GM20000 (cell line): ENCODE measurements at places on chromosomes 12 and 14.

- no peak for DNase-seq
Observed at GRCh38 chr12:29726741-29727348, 56.9 kb downstream of the TMTC1 start.

DNA sequence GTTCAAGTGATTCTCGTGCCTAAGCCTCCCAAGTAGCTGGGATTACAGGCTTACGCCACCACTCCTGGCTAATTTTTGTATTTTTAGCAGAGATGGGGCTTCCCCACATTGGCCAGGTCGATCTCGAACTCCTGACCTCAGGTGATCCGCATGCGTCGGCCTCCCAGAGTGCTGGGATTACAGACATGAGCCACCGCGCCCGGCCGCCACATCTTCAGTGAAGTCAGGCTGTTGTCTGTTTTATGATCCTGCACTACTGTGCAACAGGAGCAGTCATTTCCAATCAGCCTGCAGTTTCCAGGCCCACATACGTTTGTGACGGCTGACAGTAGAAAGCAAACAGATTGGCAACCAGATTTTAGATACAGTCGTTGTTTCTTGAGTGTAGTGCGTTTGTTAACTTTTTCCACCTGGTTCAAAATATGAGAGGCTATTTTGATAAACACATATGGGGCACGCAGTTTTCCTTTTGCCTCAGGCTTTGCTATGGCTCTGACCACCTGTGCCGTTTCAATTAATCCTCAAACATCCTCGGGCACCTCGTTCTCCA, 74.8 kb downstream of the LGMN start:
- DNase-seq, result no peak

DNA sequence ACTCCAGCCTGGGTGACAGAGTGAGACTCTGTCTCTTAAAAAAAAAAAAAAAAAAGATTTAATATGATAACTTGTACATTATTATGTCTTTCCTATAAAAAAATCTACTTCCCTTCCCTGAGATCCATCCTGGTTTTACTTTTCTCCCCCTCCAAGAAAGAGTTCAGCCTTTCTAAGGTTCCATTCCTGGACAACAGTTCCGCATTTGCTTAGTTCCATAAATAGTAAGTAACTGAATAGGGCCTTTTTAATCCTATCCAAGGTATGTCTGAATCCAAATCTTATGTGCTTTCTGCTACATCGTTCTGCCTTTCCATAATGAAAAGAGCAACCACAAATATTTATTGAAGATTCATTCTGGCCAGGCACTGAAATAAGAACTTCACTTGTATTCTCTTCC, 187.8 kb downstream of the DACT1 start:
- DNase-seq, result no peak

DNA sequence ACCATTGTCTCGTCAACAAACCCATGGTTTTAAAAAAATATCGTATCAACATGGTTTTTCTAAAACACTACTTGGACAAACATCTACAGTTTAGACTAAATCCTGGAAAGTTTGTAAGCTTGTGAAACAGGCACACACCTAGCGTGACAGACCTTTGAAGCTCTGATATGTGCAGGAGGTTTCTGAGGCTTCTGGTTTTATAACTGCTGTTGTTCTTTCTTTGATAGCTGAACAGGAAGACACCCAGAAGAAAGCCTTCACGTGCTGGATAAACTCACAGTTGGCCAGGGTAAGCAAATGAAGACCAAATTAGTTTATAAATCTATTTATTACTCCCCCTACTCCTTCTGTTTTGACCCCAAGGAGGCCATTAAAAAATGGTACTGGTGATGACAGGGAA, 87.6 kb downstream of the SYNE2 start:
- DNase-seq, result no peak

DNA sequence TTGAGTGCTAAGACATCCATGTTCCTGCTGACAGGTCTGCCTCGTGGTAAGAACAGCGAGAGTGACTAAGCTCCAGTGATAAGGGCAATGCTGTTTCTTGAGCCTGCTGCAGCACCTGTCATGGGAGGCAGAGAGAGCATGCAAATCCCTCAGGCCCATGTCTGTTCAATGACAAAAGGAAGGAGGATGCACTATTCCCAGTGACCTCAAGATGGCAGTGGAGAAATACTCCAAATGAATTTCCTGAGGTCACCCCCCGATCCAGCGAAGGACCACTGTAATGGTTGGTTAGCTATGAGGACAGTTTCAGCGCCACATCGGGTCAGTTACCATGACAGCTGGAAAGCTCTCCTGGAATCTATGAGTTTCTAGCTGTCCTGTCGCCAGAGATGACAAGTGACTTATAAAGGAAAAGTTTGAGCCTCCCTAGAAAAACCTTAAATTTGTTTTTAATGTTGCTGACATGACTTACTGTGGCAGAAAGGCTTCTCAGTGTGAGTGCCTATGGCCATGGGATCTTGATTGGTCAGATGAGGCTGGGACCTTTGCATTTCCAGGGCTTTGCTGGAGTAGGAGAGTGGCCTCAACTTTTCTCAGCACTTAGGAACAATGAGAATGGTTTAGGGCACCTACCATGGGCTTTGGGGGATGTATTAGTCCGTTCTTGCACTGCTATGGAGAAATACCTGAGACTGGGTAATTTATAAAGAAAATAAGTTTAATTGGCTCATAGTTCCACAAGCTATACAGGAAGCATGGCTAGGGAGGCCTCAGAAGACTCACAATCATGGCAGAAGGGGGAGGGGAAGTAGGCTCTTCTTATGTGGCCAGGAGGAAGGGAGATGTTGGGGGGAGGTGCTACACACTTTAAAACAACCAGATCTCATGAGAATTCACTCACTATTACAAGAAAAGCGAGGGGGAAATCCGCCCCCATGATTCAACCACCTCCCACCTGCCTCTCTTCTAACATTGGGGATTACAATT, 88.0 kb upstream of the TMEM260 start:
- peak; percentile 39 for DNase-seq

GRCh38 chr12:47862881-47863280, 41.9 kb downstream of the VDR start:
- DNase-seq, result no peak

- no peak for DNase-seq
Observed at GRCh38 chr12:109605016-109605415, 31.4 kb downstream of the MVK start.
